ENCODE measurements at places on chromosomes 3 and 15. TPM values are rescaled to one million over a fixed set of nuclear protein-coding genes. Genes with fewer than 3 reads are reported as not detected.

DNA sequence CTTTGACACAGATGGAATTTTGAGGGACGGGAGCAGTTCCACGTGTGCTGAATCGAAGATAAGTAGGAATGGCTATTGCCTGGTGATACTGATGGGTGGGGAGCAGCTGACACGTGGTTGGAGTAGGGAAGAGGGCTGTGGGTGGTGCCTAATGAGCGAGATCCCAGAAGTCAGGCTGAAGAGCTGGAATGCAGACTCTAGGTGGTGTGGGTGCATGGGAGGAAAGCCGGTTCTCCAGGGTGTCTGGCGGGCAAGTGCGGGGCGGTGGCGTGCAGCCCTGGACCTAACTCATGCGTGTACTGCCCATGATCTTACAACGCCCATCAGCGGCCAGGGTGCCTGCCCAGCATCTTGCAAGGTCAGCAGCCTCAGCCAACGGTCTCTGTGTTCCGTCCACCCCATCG is 63.1 kb downstream of the ARNT2 start:
- H3K4me3 ChIP-seq = no peak overlapping the region
- no peaks in the 10 kb centered on the region for H3K27me3 ChIP-seq
- no peaks in the 10 kb centered on the region for H3K4me1 ChIP-seq
- peaks cover 8% of the 10 kb centered on the region for H3K36me3 ChIP-seq

- H3K36me3 ChIP-seq = peaks cover 6% of the 10 kb centered on the region
- no peaks in the 10 kb centered on the region for H3K27me3 ChIP-seq
- H3K4me1 ChIP-seq = peaks cover 11% of the 10 kb centered on the region
- H3K4me3 ChIP-seq = no peak overlapping the region
Measured at GRCh38 chr3:15726043-15726442, 71.7 kb downstream of the ANKRD28 start.

DNA sequence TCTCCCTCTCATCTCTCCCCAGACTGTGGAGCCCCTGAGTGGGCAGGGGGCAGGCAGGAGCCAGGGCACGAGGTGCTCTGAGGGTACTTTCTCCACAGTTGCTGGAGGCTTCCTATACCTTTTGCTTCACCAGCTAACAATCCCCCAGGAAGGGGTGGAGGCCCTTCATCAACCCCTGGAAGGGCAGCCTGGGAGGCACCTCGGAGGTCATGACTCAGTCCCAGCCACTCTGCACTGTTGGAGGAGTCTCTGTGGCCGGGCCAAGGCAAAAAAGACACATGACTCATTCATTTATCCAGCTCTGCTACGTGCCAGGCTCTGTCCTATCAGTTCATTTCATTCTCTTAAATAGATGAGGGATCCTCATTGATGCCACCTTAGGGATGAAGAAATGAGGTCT is 15.6 kb upstream of the KY start:
- H3K36me3 ChIP-seq = no peaks in the 10 kb centered on the region
- H3K4me3 ChIP-seq = no peak overlapping the region
- no peak for DNase-seq

DNA sequence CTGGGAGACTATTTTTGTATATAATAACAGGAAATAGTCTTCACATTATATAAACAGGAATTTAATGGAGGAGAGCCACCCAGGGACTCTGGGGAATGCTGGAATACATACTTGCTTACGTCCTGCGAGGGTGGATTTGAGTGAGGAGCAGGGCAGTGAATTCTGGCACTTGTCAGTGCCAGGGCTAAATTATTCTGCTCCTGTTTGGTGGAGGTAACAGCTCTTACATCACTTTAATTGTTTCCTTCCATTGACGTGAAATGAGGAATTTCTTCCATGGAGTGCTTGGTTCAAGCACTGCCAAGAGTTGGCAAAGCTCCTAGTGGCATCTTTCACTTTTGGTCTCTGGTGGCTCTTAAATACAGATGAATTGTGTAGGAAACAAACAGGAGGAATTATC is 94.1 kb upstream of the GOLGA8J start:
- H3K36me3 ChIP-seq = no peaks in the 10 kb centered on the region
- no peaks in the 10 kb centered on the region for H3K4me1 ChIP-seq
- peaks cover 6% of the 10 kb centered on the region for H3K27me3 ChIP-seq

DNA sequence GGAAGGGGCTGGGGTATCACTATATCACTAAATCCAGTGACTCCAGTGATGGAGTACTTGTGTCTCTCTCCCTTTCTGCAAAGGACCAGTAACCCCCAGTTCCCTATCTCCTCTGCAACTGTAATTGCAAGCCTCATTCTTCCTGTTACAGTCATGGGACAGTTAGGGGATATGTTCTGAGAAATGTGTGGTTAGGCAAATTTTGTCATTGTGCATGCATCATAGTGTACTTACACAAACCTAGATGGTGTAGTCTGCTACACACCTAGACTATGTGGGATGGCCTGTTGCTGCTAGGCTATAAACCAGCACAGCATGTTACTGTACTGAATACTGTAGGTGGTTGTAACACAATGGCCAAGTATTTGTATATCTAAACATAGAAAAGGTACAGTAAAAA is 2.2 kb downstream of the VPS8 start:
- no peak for DNase-seq
- peak overlapping the region; percentile 97 for H3K27ac ChIP-seq
- H3K27me3 ChIP-seq = no peaks in the 10 kb centered on the region
- H3K4me3 ChIP-seq = peak overlapping the region; percentile 90
- H3K36me3 ChIP-seq = no peaks in the 10 kb centered on the region

DNA sequence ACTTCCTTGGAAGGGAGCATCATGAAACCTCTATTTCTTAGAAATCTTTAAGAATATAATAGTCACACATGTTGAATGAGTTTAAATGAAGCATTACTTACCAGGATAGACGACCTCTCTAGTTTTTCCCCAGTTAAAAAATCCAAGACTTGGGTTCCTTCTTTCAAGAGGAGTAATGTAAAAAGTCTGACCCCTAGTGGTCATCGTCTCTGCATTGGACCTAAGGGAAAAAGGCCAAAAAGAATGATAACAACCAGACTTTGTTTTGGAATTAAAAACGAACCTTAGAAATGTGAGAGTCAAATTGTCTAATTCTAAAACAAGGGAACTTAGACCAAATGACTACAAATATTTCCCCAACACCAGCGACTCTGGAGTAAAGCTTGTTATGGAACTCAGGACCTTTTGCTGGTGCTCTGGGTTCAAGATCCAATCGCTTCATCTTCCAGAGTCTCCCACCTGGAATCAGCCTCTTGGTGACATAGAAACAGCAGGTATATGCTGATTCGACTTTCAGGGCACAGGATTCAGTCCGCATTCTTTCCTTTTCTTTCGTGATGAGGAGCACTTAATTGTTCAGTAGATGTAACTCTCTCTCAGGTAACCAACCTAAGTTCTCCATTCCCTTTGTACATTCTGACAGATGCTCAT is 214.8 kb upstream of the TPRG1 start:
- H3K36me3 ChIP-seq = no peaks in the 10 kb centered on the region
- H3K27ac ChIP-seq = peak overlapping the region; percentile 21
- no peaks in the 10 kb centered on the region for H3K27me3 ChIP-seq
- peaks cover 11% of the 10 kb centered on the region for H3K4me1 ChIP-seq

DNA sequence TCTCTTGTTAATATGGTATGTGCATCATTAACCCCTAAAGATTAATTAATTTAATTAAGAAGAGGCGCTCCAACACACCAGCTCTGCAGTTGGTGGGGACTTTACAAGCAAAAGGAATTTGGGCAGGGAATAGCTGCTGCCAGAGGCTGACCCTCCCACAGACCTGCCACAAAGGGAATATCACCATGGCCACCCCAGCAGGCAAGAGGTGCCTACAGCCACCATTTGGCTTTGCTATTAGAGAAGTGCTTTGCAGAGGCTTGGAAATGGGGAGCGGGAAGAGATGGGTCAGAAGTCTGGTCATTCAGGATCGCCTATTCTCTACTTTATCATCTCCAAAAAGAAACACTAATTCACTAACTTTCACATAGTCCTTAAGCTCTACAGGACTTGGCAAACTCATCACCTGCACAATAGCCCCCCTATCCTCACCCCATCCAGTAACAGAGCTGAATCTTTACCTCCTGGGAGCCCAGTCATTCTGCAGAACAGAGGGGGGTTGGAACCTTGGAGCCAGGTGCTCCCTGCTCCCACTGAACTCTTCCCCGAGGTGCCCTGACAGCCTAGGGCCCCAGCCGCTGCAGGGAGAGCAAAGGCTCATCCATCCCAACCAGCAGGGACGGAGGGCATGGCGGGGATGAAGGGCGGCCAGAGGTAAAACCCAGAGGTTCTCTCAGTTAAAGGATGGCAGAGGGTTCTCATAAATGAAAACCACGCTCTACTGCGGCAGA is 29.7 kb downstream of the LRIG1 start:
- no peak overlapping the region for H3K27ac ChIP-seq
- no peak overlapping the region for H3K4me3 ChIP-seq
- no peaks in the 10 kb centered on the region for H3K36me3 ChIP-seq
- H3K27me3 ChIP-seq = no peaks in the 10 kb centered on the region
- no peak for DNase-seq
- peaks cover 76% of the 10 kb centered on the region for H3K4me1 ChIP-seq

DNA sequence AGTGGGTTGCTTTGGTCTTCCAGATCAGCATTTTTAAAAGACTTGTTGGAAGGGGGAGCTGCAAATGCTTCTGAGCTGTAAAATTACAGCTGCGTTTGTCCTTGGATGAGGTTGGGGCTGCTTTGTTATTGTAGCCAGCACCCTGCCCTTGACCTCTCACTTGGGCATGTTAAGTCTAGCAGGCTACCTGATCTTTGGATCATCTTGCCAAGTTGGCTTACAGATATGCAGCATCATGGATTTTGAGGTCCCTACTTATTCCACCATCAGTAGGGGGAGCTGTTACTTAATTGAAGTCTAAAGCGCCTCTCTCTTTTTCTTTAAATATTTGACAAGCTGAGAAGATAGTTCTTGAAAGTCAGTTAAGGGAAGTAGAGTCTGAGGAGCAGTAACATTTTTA is 793.0 kb downstream of the MCTP2 start:
- no peaks in the 10 kb centered on the region for H3K36me3 ChIP-seq
- H3K4me1 ChIP-seq = peaks cover under 1% of the 10 kb centered on the region
- H3K27ac ChIP-seq = no peak overlapping the region

- no peaks in the 10 kb centered on the region for H3K27me3 ChIP-seq
- H3K4me3 ChIP-seq = peak overlapping the region; percentile 34
- peak overlapping the region; percentile 20 for H3K27ac ChIP-seq
Measured at GRCh38 chr3:25568525-25569078, 96.1 kb downstream of the TOP2B start.

STX19 gene
- not detected for total RNA-seq

GTF2A2 gene
- total RNA-seq = 84.1 TPM

EFHB gene
- 0.27 TPM for total RNA-seq

- no peak overlapping the region for H3K4me3 ChIP-seq
- no peaks in the 10 kb centered on the region for H3K27me3 ChIP-seq
- H3K4me1 ChIP-seq = peaks cover 4% of the 10 kb centered on the region
- no peak for DNase-seq
- no peak overlapping the region for H3K27ac ChIP-seq
Measured at GRCh38 chr3:12353796-12354525, 65.1 kb downstream of the PPARG start.

All from psoas muscle (tissue), 8 donors.